B cell (primary cell): ENCODE measurements at places on chromosomes 12 and 14. TPM values are rescaled to one million over a fixed set of nuclear protein-coding genes. Genes with fewer than 3 reads are reported as not detected.

RFLNA gene
- not detected in 2 replicates for total RNA-seq

P2RX7 gene
- 5.3 and 6.8 TPM in 2 replicates for total RNA-seq

ITGB7 gene
- 190 and 199 TPM in 2 replicates for total RNA-seq

TPI1 gene
- 178 and 181 TPM in 2 replicates for total RNA-seq

RAD9B gene
- total RNA-seq, result 1.5 and 1.7 TPM in 2 replicates

SERPINA5 gene
- not detected in 2 replicates for total RNA-seq

SPATA7 gene
- total RNA-seq, result 3.2 and 3.3 TPM in 2 replicates

CRIP1 gene
- 201 and 210 TPM in 2 replicates for total RNA-seq

KRT71 gene
- not detected in 2 replicates for total RNA-seq

TMCC3 gene
- total RNA-seq, result 8.8 and 10.1 TPM in 2 replicates

PRICKLE1 gene
- 21.6 and 22.5 TPM in 2 replicates for total RNA-seq

GSG1 gene
- not detected in 2 replicates for total RNA-seq

AQP2 gene
- not detected in 2 replicates for total RNA-seq

DNA sequence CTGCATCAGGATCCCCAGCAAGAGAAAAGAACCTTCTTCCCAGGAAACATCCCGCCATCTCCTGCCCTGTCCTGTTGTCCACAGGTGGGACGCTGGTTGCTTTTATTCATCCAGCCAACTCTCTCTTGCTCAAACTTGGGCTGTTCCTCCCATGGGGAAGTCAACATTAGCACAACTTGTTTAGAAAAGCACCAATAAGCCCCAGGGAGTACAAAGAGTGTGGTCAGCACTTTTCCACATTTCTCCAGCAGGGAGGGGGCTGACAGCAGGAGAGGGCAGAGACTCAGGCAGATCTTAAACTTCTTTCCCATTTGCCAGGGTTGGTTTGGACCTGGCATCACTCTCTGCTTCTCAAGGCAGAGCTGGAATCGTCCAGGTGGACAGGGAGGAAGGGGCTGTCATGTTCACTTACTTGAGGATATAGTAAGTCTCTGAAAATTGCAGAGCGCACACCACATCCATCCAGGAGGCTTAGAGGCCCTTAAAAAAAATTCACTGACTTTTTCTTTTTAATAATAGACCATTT, 74.9 kb downstream of the RBM19 start:
- H3K4me1 ChIP-seq, result no peaks in the 10 kb centered on the region
- no peak for DNase-seq
- H3K4me3 ChIP-seq, result no peak overlapping the region

DNA sequence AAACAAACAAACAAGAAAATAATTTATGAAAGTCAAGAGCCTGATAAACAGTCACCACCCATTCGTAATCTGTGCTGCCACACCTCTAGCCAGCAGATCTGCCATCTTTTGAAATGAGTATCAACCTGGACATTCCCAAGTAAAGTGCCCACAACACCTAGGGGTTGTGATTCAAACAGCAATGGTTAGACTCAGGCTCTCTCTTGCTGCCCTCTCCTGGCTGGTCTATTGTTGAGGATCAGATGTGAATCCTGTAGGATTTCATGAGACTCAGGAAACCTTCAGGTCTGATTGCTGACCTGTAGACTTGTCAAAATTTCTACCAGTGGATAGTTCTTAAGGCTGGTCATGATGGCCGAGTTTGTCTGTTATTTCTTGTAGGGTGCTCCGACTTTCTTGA, 26.8 kb downstream of the DGLUCY start:
- DNase-seq, result no peak
- no peak overlapping the region for H3K4me3 ChIP-seq
- no peaks in the 10 kb centered on the region for H3K27me3 ChIP-seq
- H3K27ac ChIP-seq, result no peak overlapping the region
- peaks cover 12% of the 10 kb centered on the region for H3K4me1 ChIP-seq

- no peak overlapping the region for H3K27ac ChIP-seq
- no peaks in the 10 kb centered on the region for H3K4me1 ChIP-seq
- H3K4me3 ChIP-seq, result no peak overlapping the region
These were observed 152.3 kb upstream of the OTX2 start for GRCh38 chr14:56962444-56963080.

- H3K4me1 ChIP-seq, result no peaks in the 10 kb centered on the region
- H3K27ac ChIP-seq, result no peak overlapping the region
- no peaks in the 10 kb centered on the region for H3K36me3 ChIP-seq
- H3K27me3 ChIP-seq, result no peaks in the 10 kb centered on the region
- no peak overlapping the region for H3K4me3 ChIP-seq
These were observed 35.2 kb downstream of the CEP128 start for GRCh38 chr14:80906336-80906735.

GRCh38 chr12:100794441-100795173, at the start of gene ANO4:
Gene ANO4 (plus strand): TSS chr12:100794776. CDS start chr12:100901786, 107,010 bp downstream.
- H3K36me3 ChIP-seq, result no peaks in the 10 kb centered on the region
- H3K4me3 ChIP-seq, result no peak within 1 kb of the TSS
- no peak within 1 kb of the TSS for H3K27ac ChIP-seq
- no peaks in the 10 kb centered on the region for H3K27me3 ChIP-seq
- no peaks in the 10 kb centered on the region for H3K4me1 ChIP-seq

GRCh38 chr12:99005601-99006000, 360.5 kb downstream of the APAF1 start:
- H3K4me3 ChIP-seq, result no peak overlapping the region
- H3K36me3 ChIP-seq, result no peaks in the 10 kb centered on the region
- no peak overlapping the region for H3K27ac ChIP-seq
- no peak for DNase-seq

GRCh38 chr12:69466867-69467266, 3.3 kb upstream of the FRS2 start:
- H3K4me1 ChIP-seq, result peaks cover 41% of the 10 kb centered on the region
- peak overlapping the region; percentile 46 for H3K27ac ChIP-seq
- no peaks in the 10 kb centered on the region for H3K36me3 ChIP-seq
- DNase-seq, result no peak

DNA sequence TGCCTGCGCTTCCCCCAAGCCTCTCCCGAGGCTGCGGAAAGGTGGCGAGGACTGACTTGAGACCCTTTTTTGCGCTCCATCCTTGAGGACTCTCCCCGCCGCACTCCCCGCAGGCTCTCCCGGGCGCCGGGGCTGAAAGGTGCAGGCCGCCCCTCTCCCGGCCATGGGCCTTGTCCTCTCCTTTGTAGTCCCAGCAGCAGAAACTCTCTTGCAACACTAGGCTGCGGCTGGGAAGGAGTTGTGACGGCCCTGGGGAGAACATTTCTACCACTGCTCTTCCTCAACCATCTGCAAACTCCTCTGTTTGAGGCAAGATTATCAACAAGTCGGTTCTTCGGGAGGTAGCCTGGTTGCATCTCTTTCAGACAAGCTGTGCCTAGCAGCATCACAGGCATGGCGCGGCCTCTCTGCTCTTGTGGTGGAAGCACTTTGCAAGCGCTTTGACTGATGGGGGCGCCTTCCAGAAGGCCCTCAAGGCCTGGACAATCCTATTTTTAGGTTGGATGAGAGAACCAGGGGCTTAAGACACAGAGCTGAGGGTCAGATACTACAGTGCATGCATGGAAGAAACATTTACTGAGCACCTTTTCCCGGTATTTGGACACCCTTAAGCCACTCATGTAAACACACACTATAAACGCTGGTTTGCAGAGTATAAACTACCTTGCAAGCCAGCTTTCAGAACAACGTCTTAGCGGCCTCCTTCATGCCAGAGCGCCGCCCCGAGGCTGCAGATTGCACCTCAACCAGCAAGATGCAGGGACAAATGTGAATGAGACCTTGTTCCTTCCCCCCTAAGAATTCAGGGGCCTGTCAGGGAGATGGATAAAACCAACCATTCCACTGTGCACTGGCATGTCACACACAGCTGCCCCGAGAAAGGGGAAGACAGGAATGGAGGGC, 1.2 kb upstream of the PRIMA1 start:
- no peak overlapping the region for H3K27ac ChIP-seq
- no peak for DNase-seq
- no peak overlapping the region for H3K4me3 ChIP-seq

DNA sequence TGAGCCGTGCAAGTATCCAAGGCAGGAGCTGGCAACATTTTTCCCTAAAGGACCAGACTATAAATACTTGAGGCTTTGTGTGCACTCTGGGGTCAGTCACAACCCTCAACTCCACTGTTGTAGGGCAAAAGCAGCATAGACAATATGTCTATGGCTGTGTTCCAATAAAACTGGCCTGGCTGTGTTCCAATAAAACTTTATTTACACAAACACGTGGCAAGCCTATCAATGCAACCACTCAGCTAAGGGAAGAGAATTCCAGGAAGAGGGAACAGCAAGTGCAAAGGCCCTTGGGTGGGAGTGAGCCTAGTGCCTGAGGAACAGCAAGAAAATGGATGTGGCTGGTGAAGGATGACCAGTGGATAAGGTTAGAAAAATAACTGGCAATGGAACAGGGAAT, 11.3 kb upstream of the FAM181A start:
- no peak overlapping the region for H3K27ac ChIP-seq
- H3K4me1 ChIP-seq, result no peaks in the 10 kb centered on the region
- DNase-seq, result no peak
- no peaks in the 10 kb centered on the region for H3K27me3 ChIP-seq

DNA sequence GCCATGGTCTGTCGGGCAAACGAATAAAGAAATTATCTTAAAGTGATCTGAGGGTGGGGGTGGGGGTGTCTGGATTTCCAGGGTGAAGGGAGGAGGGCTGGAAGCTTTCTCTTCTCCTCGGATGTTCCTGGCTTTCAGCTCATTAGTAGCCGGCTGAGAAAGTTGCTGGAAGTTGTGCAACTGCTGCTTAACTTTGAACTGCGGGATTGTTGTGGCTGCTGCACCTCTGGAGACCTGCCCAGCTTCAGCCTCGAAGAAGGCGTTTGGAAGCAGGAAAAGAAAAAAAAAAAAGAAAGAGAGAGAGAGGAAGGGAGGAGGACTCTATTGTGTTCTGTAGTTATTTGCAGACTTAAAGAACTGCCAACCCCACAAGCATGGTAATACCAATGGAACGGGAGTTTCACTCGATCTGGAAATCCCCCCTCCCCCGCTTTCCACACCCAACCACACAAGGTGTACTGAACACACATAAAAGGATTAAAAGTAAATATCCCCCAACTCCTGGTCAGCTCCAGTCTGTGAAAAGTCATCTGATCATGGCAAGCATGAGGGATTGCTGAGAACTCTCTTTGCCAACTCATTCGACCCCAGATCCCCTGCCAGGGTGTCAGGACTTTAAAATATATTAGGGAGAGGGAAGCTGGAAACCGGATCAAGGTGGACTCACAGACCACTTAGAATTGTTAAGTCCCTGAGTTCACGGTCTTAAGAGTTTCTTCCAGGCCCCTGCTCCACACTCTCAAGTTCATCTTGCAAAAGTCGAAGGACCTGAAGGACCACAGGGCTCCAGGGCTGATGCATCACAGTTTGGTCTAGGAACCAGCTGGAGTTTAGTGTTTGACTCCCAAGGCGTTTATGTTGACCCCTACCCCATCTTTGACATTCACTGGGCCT, at the start of gene RASSF9:
Gene RASSF9 (minus strand): TSS at position 213 of the 894 bp plus-strand sequence. CDS start 208 bp downstream, at position 5.
- H3K27me3 ChIP-seq, result no peaks in the 10 kb centered on the region
- DNase-seq, result no peak
- no peaks in the 10 kb centered on the region for H3K36me3 ChIP-seq
- no peaks in the 10 kb centered on the region for H3K4me1 ChIP-seq
- no peak within 1 kb of the TSS for H3K4me3 ChIP-seq

DNA sequence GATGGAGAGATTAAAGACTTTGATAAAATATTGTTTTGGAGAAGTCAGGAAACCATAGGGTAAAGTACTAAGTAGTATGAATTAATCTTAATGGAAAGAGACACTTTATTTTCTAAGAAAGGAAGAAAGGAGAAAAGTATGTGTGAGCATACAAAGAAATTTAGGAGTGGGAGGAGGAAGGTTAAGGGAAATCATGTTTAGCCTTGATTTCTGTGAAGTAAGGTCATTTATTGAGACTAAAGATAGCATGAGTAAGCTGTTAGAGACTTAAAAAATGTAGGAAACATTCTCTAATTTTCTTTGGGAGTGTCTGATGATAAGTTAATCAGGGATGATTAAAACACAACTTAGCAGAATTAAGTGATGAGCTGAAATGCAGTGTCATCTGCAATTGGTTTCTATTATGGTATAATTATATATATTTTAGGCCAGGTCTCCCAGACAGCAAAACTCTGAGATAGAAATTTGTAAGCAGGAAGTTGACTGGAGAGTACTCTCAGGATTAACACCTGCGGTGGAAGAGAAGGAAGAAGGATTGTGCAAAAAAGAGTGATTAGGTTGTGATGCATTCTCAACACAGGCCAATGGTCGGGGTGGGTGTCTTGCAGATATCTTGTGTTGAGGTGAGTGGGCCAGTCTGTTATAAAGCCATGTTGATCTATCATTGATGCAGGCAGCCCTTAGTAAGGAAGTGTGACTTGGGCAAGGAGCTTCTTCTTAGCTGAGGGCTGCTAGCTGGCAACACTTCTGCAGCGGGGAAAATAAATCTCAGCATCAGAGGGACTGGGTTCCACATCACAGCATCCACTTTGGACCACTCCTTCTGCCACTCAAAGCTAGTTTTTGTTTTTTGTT, 256.2 kb downstream of the AEBP2 start:
- no peaks in the 10 kb centered on the region for H3K4me1 ChIP-seq
- no peaks in the 10 kb centered on the region for H3K36me3 ChIP-seq
- no peak for DNase-seq
- H3K27me3 ChIP-seq, result no peaks in the 10 kb centered on the region

- peaks cover 10% of the 10 kb centered on the region for H3K4me1 ChIP-seq
- H3K27ac ChIP-seq, result no peak overlapping the region
- no peaks in the 10 kb centered on the region for H3K27me3 ChIP-seq
- no peak overlapping the region for H3K4me3 ChIP-seq
- H3K36me3 ChIP-seq, result no peaks in the 10 kb centered on the region
- DNase-seq, result no peak
These were observed 24.6 kb downstream of the ZFP36L1 start for GRCh38 chr14:68768316-68768715.

DNA sequence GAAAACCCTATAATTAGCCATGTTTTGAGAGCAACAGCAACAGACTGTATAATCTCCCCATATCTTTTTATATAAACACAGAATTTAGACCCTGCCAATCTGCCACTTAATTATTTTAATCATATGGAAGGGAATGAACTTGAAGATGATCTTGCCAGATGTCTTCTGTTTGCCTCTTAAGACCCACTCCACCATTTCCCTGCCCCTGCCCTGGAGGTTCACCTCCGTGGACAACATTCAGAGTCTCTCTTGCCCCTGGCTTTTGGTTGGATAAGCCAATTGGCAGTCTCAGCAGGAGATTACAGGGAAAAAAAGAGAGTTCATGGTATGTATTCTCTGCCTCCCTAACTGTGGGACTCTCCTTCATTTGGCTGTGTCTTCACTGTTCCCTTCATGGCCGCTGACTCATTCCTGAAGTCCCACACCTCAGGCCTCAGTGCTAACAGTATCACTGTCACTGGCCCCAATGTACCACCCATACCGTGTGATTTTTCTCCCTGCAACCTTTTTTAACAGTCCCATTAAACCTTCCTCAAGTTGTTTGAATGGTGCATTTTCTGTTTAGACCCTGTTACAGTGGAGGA, 184.8 kb downstream of the PIK3C2G start:
- no peaks in the 10 kb centered on the region for H3K4me1 ChIP-seq
- no peaks in the 10 kb centered on the region for H3K36me3 ChIP-seq
- no peak for DNase-seq
- no peaks in the 10 kb centered on the region for H3K27me3 ChIP-seq
- no peak overlapping the region for H3K4me3 ChIP-seq
